ENCODE measurements at places on chromosomes 12 and 14.
A peak's percentile ranks its signal among the peaks of the same experiment; 100 is the strongest.

- no peak for DNase-seq
Measured at GRCh38 chr12:120101617-120102016, 14.9 kb downstream of the RAB35 start.

GRCh38 chr12:57131896-57132744 is 3.8 kb downstream of the LRP1 start:
- no peak for DNase-seq

DNA sequence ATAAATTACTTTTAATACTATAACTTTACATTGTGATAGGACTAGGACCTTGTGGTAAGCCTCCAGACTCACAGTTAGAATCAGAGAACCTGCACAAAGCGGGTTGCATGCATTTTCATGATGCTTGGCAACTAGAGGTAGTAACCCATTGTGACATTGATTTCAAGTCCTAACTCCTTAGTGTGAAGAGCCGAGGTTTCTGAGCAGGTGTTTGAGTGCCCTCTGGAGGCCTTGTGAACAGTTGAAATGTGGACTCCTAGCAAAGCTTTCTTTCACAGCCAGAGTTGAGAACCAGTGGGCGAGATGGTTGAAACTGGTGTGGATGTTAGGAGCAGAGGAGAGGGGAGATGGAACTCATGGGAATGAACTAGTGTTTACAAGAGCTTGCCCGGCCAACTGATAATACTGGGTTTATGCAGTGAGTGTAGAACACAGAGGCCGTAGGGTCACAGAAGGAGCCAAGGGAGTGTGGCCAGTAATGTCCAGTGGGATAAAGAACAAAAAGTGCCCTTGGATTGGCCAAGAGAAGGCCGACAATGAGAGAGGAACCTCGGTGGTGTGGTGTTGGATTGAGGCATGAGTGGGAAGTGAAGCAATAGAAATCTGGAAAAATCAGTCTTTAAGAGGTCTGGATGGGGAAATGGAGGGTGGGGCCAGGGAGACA is 10.9 kb downstream of the ZNF664 start:
- DNase-seq = peak; percentile 51

- no peak for DNase-seq
Measured at GRCh38 chr12:55685671-55686070, 22.0 kb downstream of the ITGA7 start.

GRCh38 chr12:116066381-116067230 is 210.9 kb downstream of the MED13L start:
- no peak for DNase-seq

DNA sequence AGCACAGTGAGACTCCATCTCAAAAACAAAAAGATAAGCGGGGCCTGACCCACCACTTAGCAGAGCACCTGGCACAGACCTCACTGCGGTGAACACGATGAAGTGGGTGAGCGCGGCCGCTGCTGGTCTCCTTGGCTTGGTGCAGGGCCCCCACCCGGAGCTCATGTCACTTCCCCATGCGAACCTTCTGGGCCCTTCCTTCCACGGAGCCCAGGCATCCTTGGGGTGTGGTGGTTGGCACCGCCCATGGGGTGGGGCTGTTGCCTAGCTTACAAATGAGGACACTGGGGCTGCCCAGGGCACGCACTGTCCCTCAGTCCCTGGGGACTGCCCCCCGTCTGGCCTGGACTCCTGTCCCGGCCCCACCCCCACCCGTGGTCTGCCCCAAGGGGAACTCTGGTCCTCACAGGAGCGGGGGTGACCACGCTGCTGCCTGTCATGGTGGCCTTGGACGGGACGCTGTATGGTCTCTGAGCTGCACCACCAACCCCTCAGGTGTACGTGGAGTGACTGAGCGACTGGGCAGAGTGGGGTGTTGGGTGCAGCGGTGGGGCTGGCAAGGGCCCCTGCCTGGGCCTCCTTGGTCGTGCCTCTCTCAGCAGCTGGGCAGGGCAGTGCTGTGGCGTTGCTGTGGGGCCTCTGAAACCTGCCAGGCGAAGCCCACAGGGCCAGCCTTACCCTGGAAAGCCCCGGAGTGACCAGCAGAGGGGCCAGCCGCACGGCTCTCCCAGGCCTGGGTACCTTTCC is 15.3 kb downstream of the FBRSL1 start:
- no peak for DNase-seq

DNA sequence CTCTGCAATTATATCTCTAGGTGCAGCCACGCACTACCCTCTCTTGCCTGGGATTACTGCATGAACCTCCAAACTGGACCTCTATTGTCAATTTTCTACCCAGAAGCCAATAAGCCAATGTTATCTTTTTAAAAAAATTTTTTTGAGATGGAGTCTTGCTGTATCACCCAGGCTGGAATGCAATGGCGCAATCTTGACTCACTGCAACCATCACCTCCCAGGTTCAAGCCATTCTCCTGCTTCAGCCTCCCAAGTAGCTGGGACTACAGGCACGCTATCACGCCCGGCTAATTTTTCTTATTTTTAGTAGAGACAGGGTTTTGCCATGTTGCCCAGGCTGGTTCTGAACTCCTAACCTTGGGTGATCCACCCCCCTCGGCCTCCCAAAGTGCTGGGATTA is 11.2 kb upstream of the PXN start:
- DNase-seq = no peak

DNA sequence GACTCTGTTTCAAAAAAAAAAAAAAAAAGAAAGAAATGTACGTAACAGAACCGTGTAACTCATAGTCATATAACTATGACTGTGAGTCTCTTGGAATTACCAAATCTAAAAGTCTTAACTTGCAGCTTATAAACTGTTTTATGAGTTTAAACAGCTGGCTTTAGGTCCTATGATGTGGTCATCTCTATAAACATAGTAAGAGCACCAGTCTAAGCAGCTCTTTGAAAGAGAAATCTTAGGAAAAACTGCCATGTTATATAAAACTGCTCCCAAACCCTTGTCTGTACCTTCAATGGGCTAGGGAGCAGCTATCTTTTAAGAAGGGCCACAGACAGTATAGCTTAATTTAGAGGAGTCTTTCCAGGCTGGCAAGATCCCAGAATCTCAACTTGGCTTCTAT is 115.5 kb upstream of the AEBP2 start:
- no peak for DNase-seq

Measured in left lobe of liver (tissue), 2 donors.